ENCODE measurements at places on chromosomes 7 and 10.
A peak's percentile ranks its signal among the peaks of the same experiment; 100 is the strongest.

DNA sequence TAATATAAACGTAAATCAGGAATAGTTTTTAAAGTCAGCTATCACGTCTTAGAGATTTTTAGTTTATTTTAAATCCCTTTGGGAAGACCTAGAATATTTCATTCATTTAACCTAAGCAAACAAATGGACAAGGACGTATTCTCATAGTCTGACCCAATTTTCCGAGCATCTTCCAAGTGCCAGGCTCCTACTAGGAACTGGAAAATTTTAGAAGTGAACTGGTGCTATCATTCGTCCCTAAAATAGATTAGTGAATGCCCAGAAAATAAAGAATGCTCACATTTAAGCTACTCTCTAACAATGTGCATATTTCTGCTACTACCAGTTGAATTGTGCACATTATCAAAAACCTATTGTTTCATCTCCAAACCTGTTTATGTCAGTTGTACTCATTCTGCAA lies 120.1 kb downstream of the ZFAND4 start:
- no peak for DNase-seq

- no peak for DNase-seq
Measured at GRCh38 chr10:34719746-34720145, 95.3 kb downstream of the PARD3 start.

GRCh38 chr10:97016728-97017473 lies 168.9 kb downstream of the SLIT1 start:
- DNase-seq = peak; percentile 50

- DNase-seq = no peak
Measured at GRCh38 chr10:48792687-48793096, 108.0 kb downstream of the WDFY4 start.

DNA sequence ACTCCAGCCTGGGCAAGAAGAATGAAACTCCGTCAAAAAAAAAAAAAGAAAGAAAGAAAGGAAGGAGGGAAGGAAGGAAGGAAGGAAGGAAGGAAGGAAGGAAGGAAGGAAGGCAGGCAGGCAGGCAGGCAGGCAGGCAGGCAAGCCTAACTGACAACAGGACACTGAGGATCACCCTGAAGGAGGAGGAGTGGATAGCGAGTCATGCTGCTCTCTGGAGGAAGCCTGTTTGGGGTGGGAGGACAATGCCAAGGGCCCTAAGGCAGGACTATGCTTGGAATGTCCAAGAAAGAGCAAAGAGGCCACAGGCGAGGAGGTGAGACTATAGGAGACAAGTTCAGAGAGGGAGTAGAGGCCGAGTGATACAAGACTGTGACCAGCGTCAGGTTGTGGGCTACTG lies 107.0 kb upstream of the PARD3 start:
- DNase-seq = no peak

GRCh38 chr10:75755528-75755927 lies 324.1 kb downstream of the LRMDA start:
- no peak for DNase-seq

- no peak for DNase-seq
Measured at GRCh38 chr10:100814751-100815474, 69.5 kb downstream of the PAX2 start.

DNA sequence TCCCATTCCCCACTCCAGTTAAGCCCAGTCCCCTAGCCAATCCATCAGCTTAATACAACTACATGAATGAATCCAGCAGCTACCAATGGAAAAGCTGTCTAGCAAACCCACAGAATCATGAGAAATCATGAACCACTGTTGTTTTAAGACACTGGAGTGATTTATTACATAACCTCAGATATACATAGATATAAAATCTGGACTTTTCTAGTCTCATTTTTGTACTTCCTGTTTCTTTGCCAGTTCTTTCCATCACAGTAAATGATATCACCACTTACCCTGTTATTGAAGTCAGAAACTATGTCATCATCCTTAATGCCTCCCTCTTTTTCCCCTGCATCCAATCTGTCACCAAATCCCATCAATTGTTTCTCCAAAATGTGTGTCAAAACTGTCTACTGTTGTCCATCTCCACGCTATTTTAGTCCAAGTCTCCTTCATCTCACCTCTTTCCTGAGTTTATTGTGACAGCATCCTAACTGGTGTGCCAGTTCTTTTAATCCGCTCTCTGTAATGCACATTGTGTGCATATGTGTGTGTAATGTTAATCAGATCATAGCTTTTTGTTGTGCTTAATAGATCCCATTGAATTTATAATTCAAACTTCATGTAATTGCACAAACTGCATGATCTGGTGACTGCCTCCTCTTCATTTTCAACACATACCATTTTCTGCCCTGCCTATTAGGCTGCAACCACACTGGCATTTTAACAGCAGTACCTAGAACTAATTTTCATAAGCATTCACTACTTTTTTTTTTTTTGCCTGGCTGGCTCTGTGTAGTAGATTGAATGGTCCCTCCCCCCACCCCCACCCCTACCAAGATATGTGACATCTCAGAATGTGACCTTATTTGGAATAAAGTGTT lies 56.0 kb downstream of the MKLN1 start:
- no peak for DNase-seq

DNA sequence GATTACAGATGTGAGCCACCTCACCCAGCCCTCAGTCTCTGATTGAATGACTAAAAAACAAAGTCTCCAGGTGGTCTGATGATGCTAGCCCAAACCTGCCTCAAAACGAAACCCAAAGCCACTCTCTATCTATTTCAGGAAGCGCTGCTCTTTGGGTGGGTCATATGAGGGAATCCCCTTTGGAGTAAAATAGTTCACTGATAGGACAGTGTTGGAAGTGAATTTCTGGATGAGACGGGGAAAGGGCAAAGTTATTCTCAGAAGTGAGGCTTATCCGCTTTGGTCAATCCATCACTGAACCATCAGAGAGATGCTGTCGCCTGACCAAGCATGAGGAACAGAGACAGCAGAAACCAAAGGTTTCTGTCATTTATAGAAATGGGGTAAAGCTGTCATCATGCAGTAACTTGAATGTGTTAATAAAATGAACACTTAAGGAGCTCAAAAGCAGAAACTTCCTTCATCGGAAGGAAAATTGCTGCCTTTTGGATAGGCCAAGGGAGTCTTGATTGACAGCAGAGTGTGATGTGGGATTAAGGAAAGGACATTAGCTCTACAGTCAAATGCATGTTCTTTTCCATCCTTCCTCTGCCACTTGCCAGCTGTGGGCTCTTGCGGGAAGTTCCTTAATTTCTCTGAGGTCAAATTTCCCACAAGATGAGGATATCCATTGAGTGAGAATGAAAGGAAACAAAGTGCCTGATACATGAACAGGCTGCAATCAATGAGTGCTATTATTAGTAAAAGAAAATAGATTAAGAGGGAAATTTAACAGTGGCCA lies 64.9 kb upstream of the C1QL3 start:
- DNase-seq = no peak

- DNase-seq = no peak
Measured at GRCh38 chr10:117674201-117674600, 131.7 kb downstream of the EMX2 start.

GRCh38 chr10:93346694-93347093 lies 135.4 kb downstream of the MYOF start:
- no peak for DNase-seq

- DNase-seq = no peak
Measured at GRCh38 chr7:79290841-79291497, 162.5 kb downstream of the MAGI2 start.

DNA sequence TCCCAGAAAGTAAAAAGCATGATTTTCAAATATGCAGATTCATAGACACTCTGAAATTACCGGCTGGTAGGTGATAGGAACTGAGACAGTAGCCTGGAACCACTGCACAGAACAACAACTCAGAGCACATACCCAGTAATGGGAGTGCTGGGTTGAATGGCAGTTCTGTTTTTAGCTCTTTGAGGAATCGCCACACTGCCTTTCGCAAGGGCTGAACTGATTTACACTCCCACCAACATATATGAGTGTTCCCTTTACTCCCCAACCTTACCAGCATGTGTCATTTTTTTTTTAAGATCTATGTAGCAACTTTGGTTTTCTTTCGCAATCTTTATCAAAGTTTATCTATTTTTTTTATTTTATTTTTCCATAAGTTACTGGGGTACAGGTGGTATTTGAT lies 358.8 kb downstream of the CALN1 start:
- DNase-seq = no peak

GRCh38 chr10:14374745-14375445 lies 44.2 kb upstream of the FRMD4A start:
- DNase-seq = no peak

GRCh38 chr7:42534441-42534840 lies 297.4 kb upstream of the GLI3 start:
- no peak for DNase-seq

- no peak for DNase-seq
Measured at GRCh38 chr7:21704359-21704758, 161.5 kb downstream of the DNAH11 start.

DNA sequence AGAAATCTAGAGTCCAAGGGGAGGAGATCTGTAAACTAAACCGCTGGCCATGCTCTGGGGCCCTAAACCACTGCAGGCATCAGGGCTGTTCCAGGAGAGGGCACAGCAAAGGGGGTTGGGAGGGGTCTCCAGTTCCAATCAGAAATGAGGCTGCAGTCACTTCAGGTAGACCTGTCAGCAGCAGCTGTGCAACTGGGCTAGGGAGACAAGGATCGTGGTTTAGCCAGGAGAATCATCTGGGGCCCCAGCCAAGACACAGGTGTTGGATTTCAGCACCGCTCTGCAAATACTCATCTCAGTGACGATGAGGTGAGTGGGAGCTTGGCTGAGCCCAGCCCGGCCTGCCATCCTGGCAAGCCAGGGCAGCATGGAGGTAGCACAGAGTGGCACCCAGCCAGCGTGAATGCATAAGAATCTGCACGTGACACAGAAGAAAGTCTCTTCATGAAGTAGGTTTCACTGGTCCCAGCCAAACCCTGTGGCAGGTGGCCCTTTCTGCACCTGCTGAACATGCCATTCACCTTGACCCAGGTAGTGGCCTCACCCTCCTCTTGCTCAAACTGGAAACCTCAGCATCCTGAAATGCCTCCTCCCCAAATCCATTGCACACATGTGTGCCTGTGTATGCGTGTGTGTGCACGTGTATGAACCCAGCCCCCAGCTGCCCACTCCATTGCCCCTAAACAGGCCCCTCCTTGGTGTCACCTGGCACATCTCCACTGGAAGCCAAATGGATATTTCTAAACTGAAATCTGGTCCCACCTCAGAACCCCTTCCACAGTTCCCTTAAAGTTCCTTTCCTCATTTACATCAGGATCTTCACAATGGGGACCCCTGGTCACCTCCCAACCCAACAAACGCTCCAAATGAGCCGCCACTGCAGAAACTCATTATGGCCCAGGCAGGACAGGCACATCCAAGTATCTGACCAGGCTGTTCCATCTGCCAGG lies 9.6 kb downstream of the GPRIN2 start:
- DNase-seq = no peak

DNA sequence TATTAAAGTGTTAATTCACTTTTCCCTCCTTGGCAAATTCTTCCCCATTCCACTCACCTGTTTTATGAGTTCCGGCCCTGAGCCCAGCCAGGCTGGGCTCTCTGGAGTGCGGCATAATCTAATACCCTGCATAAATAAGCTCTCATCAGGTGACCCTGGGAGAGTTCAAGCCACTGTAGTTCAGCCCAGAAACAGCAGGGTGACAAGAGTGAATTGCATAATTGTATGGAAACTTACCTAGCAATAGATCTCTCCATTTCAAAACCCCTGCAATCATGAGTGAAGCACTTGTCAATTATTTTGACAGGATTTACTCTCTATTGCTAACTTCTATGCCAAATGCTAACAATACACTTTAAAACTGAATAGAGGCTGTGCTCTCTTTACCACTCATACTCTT lies 94.7 kb downstream of the OSBPL3 start:
- no peak for DNase-seq

- DNase-seq = no peak
Measured at GRCh38 chr7:26419198-26419597, 127.5 kb downstream of the SNX10 start.

DNA sequence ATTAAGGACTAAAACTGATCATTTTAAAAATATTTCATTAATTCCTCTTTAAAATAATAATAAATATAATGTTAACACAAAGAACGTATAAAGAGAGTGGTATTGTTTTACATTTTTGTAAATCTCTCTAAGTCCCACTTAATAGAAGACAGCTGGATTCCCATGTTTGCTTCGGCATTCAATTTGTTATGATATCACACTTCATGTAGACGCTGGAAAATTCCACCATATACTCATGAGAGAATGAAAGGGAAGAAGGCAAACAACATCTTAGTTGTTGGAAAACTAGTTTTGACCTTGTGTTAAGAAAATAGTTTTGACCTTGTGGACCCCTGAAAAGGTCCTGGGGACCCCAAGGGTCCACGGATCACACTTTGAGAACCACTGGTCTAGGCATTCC lies 85.3 kb upstream of the MGMT start:
- DNase-seq = no peak

DNA sequence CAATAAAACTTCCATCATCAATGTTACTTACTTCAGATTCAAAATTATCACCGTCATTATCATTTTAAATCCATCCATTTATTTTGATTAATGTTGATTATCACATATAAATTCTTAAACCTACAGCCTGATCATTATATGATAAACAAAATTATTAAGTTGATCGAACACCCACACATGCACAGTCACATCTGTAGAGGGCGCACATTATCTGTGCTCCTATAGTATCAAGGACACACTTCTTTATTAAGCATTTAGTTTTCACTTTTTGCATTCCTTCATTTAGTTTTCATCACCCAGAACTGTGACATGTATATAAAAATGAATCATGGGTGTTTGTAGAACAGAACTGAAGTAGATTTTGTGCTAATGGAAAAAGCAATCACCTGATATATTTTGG lies 26.2 kb upstream of the ZNF716 start:
- no peak for DNase-seq
